ENCODE measurements at places on chromosomes 5 and 9. TPM values are rescaled to one million over a fixed set of nuclear protein-coding genes. Genes with fewer than 3 reads are reported as not detected.

GRCh38 chr5:96978812-96979449 is 43.1 kb downstream of the LNPEP start:
- no peak overlapping the region for H3K27ac ChIP-seq
- no peak for DNase-seq
- H3K4me1 ChIP-seq: peaks cover 32% of the 10 kb centered on the region
- no peak overlapping the region for H3K4me3 ChIP-seq

GRCh38 chr5:174204535-174205313 is 159.2 kb downstream of the NSG2 start:
- no peak for DNase-seq
- H3K4me1 ChIP-seq: no peaks in the 10 kb centered on the region
- no peak overlapping the region for H3K27ac ChIP-seq
- H3K36me3 ChIP-seq: no peaks in the 10 kb centered on the region

Gene LARP1
- total RNA-seq: 98.1 TPM

Gene MLANA
- not detected for total RNA-seq

Gene MZB1
- 0.70 TPM for total RNA-seq
